Cerebellar nuclear complex (tissue), 1 donor: ENCODE measurements at places on chromosomes 13 and 19.

DNA sequence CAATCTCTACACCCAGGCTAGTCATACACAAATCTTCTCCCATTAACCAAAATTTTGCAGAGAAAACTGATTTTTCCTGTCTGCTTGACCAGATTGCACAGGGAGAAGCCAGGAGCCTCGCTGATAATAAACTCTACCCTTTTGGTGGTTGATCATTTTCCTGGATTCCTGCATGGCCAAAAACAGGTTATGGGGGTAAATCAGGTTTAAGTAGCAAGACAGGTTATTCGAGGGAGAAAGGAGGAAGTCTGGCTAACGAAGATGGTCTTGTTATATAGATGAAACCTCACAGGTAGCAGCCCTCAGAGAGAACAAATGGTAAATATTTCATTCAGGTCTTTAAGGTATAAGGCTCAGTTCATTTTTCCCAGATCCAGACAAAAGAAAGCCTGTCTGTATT, 16.0 kb upstream of the CEACAM6 start:
- DNase-seq = no peak

GRCh38 chr19:27660428-27660827, 1552.5 kb downstream of the UQCRFS1 start:
- DNase-seq = no peak

DNA sequence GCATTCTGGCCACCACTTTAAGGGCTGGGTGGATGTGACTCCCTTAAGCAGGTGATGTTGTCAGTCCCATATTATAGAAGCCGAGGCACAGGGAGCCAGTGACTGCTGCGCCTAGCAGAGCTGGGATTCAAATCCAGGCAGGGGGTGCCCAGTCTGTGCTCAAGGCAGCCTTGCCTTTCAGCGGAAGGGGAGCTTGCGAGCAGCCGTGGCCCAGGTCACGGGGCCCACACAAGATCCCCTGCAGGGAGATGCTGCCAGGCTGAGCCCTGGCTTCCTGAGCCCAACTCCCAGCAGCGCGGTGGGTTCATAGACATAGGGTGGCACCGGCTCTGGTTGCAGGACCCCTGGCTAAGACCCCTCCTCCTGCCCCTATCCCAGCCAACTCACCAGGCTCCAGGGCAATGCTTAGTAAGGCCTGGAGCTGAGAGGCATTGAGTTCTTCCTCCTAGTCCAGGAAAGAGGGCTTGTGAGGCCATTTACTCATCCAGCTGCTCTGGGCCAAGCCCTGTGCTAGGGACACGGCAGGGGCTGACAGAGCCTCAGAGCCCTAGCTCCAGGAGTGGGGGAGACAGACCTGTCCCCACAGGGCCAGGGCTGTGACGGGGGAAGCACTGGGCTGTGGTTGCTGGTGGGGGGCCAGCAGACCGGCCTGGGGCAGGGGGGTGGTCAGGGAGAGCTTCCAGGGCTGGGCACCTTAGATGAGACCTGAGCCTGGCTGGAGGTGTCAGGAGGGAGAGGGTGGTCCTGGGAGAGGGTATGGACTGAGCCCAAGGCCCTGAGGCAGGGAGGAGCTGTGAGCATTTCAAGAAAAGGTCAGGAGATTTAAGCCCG, 9.6 kb downstream of the CAPN12 start:
- DNase-seq = no peak

DNA sequence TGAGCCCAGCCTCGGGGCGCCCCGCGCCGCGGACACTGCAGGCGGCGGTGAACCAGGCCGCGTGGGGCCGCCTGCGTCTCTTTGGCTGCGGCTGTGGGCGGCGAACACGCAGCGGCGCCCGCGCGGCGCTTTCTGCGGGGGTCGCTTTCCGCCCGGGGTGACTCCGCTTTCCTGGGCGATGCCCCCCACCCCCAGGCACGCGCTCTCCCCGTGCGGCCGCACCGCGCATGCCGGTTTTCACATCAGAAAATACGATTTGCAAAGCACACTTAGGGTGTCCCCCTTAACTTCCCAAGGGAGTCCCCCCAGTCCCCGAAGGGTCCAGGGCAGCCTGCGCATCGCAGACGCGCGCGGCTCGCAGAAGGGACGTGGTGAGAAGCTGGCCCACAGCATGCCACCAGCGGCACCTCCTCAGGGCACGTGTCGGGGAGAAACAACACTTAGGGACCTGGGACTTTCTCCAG, 5.3 kb downstream of the F7 start:
- DNase-seq = no peak

GRCh38 chr13:105961438-105961837, 574.0 kb downstream of the EFNB2 start:
- DNase-seq = no peak

GRCh38 chr13:42894765-42895243, 97.2 kb downstream of the EPSTI1 start:
- DNase-seq = no peak

DNA sequence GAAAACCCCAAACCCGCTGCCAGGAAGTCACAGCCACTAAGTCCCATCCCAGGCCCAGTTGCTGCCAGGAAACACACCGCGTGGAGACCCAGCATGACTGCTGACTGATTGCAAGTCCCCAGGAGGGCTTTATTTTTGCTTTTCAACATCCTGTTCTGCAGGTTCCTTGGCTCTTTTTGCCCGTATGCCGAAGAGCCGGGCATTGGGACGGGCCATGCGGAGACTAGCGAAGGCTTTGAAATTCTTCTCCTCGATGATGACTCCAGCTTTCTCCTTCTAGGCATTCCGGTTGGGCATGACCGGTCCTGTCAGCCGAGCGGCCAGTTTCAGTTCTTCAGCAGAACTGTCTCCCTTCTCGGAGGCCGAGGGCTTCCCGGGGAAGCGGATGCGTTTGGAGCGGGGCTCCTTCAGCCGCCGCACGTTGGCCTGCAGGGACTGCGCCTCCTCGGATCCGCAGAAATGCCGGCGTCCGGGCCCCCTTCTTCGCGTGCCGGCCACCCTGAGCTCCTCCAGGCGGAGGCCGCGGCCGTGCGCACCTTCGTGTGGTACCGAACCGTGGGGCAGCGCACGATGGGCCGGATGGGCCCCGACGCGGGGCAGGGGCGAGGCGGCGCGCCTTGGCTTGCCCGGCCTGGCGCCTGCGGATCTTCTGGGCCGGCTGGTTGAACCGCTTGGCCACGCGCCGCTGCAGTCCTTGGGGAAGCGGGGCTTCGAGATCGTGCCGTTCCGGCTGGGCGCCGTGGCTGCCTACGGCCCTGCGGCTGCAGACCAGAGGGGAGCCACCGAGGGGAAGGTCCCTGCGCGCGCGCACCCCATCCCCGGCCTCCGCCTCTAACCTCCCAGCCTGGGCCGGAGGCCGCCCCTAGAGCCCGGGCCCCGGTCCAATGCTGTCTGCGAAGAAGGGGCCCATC, 15.2 kb downstream of the ZSCAN5C start:
- no peak for DNase-seq

- DNase-seq = no peak
Observed at GRCh38 chr13:64529874-64530485, 2700.2 kb downstream of the PCDH9 start.

- DNase-seq = no peak
Observed at GRCh38 chr19:17116996-17117702, 41.6 kb downstream of the MYO9B start.

DNA sequence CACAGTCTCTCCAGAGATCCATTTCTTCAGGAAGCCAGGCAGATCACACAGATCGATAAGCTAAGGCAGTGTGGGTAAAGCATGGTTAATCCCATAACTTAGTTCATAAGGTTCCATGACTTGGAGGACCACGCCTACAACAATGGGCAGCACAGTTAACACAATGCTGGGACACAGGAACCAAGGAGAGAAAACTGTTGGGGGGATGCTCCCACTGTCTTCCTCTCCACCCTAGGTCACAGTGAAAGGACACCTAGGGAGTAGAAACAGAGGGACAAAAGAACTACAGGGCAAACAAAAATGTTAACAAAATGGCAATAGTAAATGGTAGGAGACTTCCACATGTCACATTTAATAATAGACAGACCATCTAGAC, 20.8 kb upstream of the ZNF181 start:
- no peak for DNase-seq

DNA sequence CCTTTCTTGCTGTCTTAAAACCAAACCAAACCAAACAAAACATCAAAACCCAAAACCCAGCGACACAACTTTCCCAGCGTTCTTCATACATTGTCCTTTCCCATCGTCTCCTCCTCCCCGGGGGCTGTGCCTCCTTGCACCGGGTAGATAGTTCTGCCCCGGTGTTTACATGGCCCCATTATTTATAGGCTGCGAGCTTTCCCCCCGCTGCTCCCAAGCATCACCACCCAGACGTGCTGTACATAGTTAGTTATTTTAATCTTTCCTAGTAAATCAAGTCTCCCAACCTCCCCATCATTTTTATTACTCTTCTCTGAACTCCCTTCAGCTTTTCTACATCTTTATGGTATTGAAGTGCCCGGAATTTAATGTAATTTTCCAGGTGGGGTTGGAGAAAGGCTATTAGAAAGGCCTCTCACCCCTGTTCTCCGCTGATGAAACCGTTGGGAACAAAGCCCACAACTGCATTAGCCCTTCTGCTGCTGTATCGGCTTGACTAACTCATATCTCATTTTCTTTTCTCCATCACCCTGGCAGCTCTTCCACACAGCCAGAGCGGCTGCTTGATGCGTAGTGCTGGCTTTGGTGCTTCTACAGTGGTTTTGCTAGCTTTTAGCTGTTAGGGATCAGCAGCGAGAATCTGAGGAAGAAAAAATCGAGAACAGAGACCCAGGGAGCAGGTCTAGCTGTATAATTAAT, 53.1 kb downstream of the FGF9 start:
- no peak for DNase-seq

DNA sequence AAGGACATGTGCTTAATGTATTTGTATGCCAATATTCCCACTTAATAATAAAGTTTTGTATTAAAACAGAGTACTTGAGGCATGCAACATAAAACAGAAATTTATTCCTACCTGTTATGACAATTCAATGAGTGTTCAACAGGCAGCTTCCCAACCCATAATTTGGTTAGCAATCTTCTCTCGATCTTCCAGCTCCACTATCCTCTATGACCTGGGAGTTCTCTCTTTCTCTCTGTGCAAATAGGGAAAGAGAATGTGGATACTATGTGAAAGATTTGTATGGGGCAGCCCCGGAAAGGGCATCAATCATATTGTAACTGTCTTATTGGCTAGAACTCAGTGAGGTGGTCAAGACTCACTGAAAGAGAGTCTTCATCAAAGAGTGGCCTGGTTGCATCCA, 644.9 kb upstream of the PCDH20 start:
- no peak for DNase-seq

GRCh38 chr13:50476577-50477285, 366.8 kb downstream of the DLEU7 start:
- no peak for DNase-seq

DNA sequence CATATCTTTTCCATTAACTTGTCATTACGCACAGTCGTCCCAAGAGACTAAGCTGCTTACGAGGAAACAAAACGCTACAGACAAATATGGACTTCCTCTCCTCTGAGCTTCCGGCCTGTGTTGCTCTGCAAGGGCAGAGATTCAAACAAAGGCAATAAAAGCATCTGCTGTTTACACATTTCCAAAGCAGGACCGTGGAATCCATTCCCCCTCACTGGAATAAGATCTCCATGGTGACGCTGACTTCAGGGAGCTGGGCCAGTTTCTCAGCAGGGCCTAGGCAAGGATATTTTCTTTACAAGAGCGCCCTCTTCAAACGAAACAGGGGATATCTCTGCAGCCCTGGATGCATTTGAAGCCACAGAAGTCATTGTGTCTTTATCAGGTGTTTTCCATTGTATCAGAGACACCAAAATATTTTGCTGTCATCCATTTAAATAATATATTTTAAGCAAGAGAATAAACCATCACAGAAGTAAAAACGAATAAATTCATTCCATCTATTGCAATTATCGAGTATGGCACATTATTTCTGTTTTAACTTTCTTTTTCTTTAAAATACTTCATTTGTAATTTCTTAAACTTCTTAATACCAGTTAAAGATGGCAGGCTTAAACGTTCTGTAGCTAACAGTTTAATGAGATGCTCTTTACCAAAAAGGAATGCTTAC, 177.5 kb downstream of the DCLK1 start:
- peak; percentile 99 for DNase-seq

GRCh38 chr19:18856385-18857126, 24.8 kb downstream of the UPF1 start:
- DNase-seq = peak; percentile 82

GRCh38 chr19:7099597-7099921, 30.1 kb downstream of the ZNF557 start:
- DNase-seq = peak; percentile 52

GRCh38 chr13:62626771-62627170, 1211.1 kb upstream of the PCDH20 start:
- no peak for DNase-seq

DNA sequence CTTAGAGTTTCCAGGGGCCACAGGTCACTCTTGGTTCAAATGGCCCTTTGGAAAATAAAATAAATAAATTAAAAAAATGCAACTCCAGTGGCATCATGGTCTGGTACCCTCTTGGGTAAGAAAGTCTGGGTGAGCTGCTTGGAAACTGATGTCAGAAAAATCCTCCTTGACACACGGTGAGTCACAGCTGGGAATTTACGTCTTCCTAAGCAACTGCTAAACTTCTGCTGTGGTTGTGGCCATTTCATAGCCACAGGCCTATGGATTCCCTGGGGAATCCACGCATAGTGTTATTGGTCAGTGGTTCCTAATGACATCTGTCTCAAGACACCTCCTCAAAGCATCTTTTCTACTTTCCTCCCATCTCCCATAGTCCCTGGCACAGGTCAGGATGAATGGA, 220.8 kb downstream of the COG6 start:
- DNase-seq = no peak

DNA sequence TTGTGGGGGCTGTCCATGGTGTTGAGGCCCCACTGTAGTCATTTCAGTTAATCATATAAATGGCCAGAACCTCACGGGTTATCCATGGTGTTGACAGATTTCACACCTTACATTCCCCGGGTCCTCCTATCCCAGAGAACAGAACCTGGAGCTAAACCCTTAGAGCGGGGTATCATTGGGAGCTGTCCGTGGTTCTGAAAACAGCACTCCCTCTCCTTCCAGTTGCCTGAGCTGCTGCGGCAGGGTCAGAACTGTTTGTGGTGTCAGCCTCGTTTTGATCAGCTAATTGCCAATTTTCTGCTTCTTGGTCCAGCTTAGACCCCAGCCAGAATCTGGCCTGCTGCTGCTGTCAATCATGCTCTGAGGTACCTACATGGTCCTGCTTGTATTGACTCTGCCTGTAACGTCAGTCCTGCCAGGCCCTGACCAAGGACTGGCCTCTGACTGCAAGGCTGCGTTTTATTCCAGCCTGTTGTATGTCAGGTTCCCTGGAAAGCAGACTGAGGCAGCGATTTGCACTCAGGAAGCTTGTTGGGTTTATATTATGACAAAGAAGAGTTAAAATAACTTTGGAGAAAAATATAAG, 55.8 kb upstream of the KCTD15 start:
- no peak for DNase-seq
